ENCODE measurements at places on chromosomes 16 and 17. TPM values are rescaled to one million over a fixed set of nuclear protein-coding genes. Genes with fewer than 3 reads are reported as not detected.

- DNase-seq = no peak
These were observed 336.1 kb upstream of the TBX2 start for GRCh38 chr17:61063528-61063927.

- DNase-seq = no peak
These were observed 199.1 kb downstream of the HS3ST3B1 start for GRCh38 chr17:14499976-14500375.

DNA sequence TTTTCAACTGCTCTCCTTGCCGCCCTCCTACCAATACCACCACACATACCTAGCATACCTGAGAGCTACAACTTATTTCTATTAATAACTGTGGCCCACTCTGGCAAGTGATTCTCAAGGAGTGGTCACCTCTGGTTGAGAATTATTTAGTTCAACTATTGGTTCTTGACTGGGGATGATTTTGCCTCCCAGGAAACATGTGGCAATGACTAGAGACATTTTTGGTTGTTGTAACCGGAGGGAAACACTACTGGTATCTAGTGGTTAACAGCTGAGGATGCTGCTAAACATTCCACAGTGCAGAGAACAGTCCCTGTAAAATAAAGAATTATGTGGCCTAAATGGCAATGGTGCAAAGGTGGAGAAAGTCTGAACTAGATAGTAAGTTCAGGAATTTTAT, 96.7 kb downstream of the TRIM37 start:
- no peak for DNase-seq

- DNase-seq = no peak
These were observed 48.3 kb downstream of the ZFHX3 start for GRCh38 chr16:72999541-73000019.

GRCh38 chr17:76444518-76445311, 8.2 kb downstream of the UBE2O start:
- no peak for DNase-seq

The GPR142 gene
- total RNA-seq = not detected

The MILR1 gene
- not detected for total RNA-seq

Measured in activated CD4-positive, alpha-beta T cell treated with anti-CD3 and anti-CD28 coated beads for 36 hours (primary cell).